ENCODE measurements at places on chromosomes 11 and 22.

GRCh38 chr11:96257036-96257435 lies 86.0 kb downstream of the MAML2 start:
- no peak for DNase-seq

DNA sequence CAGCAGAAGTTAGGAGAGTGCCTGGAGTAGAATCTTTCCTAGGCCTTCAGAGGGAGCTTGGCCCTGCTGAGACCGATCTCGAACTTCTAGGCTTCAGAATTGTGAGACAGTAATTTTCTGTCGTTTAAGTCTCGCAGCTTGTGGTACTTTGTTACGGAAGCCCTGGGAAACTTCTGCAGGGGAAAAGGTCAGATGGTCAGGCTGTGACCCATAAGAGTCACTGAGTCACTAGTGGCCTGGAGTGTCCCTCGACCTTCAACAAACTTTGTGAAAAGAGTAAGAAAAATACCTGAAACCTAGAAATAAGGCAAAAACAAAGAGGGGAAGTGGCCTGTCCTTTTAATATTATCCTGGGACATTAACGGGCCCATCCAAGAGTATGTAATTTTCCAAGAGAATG lies 34.6 kb downstream of the CSNK2A3 start:
- no peak for DNase-seq

GRCh38 chr22:34045311-34045710 lies 125.0 kb upstream of the LARGE1 start:
- no peak for DNase-seq

GRCh38 chr11:64067230-64067993 lies 31.7 kb downstream of the FLRT1 start:
- DNase-seq: no peak

DNA sequence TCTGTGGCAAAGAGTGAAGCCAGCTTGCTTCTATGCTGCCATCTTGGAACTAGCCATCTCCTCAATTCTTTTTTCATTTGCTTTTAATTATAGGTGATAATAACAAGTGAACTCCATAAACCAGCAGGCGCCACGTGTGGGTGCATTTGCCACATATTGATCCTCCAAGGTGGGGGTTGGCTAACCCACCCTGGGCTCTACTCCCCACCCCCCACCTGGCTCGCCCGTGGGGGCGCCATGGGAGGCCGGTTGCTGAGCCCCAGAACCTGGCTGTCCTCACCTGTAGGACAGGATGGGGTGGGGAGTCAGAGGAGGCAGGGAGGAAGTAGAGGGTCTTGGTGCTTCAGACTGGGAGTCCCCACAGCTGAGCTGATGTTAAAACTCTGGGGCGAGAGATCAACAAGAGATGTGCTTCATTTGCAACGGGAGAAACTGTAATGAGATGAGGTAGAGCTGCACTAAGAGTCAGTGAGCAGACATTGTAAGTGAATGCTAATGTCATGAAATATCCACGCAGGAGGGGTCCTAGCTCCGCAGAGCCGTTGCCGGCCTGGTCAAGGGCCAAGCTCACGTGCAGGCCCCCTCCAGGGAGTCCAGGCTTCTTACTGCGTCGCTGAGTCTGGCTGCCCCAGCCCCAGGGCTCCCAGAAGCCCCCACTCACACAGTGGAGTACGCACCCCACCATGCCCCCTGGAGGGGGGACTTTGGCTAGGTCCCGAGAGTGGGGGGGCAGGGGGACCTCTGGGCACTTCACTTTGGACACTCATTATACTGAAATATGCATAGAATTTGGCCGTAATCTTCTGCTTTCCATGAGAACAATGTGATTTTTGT lies 59.4 kb downstream of the BRD1 start:
- DNase-seq: no peak

DNA sequence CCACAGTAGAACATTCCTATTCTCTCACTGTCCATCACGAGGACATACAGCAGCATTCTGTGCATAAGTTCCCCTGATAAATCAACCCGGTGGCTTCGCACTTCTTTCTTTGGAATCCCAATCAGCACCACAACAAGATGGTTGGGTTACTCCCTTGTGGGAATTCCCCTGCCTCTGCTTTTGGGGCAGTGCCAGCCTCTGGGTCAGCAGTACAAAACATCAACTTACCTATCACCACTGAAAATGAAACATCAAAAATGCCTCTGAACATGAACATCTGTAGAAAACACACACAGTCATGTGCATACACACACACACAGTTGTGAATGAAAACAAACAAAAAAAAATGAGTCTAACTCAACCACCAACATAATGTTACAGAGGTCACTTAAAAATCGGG lies 79.3 kb downstream of the KCNA4 start:
- no peak for DNase-seq

DNA sequence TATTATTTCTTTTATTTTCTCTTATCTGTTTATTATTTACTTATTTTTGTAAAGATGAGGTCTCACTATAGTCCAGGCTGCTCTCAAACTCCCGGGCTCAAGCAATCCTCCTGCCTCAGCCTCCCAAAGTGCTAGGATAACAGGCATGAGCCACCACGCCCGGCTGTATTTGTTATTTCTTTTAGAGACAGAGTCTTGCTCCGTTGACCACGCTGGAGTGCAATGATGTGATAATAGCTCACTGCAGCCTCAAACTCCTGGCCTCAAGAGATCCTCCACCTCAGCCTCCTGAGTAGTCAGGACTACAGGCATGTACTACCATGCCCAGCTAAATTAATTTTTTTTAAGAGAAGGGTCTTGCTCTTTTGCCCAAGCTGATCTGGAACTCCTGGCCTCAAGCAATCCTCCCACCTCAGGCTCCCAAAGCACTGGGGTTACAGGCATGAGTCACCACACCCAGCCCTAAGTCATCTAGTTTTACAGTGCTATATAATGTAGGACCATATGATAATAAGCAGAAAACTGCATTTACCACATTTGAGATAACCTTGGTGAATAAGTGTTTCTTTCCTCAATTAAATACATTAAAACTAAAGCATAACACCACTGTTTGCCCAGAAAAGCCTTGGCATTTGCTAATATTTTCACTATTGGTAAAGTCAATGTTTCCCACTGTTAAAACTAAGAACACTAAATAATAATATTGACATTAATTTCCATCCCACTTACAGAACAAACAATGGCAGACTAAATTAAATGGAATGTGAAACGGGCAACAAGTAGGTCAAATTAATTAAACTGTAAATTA lies 127.5 kb downstream of the SIK3 start:
- DNase-seq: no peak

- no peak for DNase-seq
Measured at GRCh38 chr11:15229069-15229468, 114.3 kb downstream of the INSC start.

DNA sequence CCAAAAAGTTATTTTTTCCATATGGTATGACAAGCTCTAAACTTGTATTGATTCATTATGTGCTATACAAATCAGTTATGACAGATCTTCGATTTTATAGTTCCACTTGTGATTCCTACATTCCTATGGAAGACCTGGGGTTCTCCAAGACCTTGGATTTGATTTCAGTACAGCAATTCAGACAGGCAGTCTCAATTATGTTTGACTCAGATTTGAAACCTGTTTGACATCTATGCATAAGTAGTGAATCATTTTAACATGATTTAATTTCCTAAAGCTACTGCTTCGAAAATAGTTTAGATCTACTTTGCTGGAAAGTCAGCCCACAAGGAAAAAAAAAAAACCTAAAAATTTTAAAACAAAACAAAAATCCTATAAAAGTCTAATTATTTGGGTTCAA lies 820.4 kb downstream of the LUZP2 start:
- no peak for DNase-seq

DNA sequence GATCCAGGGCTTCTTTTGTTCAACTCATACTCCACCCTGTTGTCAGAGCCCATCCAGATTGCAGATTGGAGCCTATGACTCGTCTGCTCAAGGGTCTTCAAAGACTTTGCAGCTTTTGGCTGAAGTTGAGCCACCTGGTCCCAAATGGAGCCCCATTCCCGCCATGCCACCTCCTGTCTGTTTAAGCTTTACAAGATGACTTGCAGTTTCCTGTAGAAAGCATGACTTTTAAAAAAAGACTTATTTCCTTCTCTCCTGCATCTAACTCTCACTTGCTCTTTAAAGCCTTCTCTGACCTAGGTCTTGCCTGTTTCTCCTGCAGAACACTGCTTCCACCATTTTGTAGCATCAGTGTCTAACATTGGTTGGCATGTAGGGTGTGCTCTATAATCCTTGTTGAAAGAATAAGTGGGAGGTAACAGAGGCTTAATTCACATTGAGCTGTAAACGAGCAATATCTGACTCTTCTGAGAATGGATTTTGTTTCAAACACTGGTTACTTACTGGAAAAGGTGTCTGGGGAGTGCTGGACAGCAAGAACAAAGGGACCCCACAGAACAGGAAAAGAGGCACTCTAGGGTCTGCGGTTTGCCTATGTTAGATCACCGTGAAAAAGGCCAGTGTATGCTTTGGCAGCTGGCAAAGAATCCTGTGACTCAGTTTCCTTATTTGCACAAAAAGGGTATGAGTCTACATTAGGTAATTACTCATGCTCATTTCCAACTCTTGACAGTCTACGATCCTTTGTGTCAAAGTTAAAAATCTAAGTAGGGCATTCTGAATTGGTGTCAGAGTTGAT lies 30.3 kb downstream of the NF2 start:
- DNase-seq: no peak

DNA sequence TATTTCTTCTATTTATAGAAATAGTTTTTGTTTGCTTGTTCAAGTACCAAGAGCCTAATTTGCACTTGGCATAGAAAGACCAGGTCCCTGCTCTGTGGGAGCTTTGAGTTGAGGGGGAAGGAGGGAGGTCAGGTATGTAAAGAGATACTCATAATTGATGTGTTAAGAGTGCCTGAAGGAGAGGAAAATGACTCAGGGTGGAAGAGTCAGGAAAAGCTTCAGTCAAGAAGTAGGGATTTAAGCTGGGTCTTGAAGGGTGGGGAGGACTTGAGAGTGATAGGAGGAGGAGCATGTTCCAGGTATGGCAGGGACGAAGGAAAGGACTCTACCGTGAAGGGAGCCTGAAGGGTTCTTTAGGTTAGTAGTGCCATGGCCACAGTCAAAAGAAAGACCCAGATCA lies 9.0 kb downstream of the RBX1 start:
- DNase-seq: no peak

DNA sequence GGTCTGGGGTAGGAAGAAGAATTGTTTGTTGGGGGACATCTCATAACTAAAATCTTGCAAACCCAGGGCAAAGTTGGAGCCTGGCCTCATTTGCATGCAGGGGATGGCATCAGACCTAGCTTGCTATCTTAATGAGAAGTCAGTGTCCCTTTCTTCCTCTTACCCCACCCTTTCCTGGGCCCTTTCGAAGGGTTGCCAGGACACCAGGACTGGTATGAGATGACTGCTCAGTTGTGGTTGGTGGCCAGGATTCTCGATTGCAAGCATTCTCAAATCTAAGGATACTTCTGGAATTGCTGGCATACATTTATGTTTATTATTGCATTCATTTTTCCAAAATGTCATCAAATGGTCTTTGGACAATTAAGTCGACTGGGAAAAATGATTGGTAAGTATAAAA lies 131.0 kb downstream of the SLC1A2 start:
- no peak for DNase-seq

GRCh38 chr11:126925321-126926093 lies 75.1 kb downstream of the KIRREL3 start:
- no peak for DNase-seq

DNA sequence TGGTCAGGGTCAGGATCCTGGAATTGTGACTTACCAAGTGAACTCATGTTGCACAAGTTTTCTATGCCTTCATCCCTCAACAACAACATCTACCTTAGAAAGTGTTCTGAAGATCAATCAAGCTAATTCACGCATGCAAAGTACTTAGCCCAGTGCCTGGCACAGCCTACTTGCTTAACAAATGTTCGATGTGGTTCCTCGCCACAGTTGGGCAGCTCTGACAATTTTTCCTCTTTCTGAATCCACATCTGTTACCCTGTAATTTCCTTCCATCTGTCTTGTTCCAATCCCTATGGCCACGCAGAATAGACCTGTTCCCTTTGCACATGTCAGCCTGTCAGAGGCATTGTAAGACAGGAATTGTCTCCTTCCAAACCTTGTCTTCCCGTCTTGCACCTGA lies 1415.2 kb downstream of the TBC1D22A start:
- DNase-seq: no peak

DNA sequence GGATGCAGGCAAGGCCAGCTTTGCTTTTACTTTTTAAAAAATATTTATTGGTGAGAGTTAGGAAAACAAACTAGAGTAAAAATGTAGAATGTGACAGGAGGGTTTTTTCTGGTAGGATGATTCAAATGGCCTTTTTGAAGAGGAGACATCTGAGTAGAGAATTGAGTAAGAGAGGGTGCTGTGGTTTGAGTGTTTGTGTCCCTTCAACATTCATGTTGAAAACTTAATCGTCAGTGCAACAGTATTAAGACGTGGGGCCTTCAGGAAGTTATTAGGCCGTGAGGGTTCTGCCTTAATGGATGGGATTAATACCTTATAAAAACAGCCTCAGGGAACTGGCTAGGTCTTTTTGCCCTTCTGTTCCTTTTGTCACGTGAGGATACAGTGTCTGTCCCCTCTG lies 288.8 kb upstream of the C11orf87 start:
- DNase-seq: no peak

DNA sequence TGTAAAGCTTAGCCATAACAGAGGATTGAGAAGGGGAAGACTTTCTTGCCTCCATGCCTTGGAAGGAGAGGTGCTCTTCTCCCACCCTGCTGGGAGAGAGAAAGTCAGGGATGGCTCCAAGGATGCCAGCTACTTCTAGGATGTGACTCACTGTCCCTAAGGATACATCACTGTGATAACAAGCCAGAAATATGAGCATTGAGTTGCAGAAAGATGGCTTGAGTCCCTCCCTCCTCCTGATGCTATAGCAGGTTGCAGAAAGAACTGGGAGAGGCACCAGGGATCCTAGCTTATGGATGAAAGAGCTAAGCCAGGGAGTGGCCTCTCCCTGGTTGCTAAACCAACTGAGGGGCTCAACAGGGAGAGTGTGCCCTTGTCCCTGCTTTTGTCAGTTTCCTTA lies 27.8 kb upstream of the FJX1 start:
- DNase-seq: no peak

DNA sequence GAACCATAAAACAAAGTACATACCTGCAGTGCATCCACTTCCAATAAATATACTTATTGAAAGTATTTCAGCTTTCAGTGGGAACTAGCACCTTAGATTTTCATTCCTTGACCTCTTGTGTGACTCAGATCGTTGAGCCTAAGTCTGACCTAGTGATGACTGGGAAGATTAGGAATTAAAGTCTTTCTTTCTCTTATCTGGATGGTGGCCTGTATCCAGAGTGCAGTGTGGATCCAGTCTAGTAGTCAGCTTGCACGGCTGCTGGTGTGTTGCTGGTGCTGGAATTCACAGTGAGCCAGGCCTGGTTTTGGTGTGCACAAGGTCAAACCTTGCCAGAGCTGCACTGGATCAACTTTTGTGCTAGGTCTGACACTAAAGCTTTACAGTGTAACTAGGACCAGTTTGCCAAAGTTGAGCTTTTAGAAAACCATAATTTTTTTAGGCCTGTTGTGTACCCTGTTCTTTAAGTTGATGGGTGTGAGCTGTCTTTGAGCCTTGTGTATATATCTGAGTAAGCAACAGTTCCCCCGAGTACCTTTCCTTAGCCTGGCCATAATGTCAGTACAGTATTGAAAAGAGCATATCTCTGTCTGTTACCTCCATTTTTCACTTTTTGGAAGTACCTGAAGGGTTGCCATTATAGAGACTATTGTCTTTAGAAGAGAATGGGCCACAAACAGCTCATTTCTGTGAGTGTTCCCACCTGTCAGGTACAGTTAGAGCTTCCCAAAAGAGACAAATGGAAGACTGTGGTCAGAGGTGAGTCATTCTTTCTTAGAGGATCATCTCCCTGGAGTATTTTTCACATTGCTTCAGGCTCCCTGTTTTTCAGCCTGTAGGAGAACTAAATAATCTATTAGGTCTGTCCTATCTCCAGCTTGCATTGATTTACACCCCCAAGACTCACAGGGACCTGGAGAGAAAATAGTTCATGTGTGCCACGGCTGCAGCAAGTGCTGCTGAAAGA lies 89.8 kb downstream of the ALX4 start:
- DNase-seq: no peak

All from GF-D8 (cell line).